Breast epithelium (tissue), 4 donors: ENCODE measurements at places on chromosomes 5 and 9.

- no peak for DNase-seq
Observed at GRCh38 chr5:117379521-117379920, 804.9 kb upstream of the SEMA6A start.

- no peak for DNase-seq
Observed at GRCh38 chr9:124303762-124304161, 46.0 kb downstream of the NEK6 start.

DNA sequence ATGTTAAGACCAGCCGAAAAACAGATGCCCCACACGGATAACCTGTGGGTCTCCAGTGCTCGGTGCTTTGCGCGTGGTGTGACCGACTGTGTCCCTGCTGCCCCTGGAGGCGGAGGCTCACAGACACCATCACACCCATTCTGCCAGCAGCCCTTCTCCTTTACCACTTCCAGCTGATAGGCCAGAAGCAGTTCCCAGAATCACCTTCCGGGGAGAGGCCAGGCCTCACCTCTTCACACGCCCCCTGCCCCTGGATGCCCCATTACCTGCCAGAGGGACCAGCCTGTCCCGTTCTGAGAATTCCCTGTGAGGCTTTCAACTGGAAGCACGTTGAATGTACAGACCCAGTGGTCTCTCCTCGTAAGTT is 21.6 kb upstream of the LRRC14B start:
- no peak for DNase-seq

DNA sequence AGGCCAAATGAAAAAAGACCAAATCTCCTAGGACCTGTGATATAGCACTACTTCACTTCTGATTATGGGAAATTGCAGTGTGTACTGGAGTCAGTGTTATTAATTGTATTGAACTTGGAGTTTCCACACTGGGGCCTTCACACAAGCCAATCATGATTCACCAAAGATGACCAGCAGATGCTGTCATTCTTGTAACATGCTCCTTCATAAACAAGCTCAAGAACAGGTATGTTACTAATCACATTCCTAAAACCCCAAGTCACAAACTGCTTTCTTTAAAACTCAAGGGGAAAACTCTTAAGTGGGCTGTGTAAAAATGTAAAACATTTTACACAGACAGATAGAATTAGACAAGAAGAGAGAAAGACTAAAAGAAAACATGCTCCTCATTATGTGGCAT is 5.6 kb downstream of the KLHL3 start:
- DNase-seq: no peak

DNA sequence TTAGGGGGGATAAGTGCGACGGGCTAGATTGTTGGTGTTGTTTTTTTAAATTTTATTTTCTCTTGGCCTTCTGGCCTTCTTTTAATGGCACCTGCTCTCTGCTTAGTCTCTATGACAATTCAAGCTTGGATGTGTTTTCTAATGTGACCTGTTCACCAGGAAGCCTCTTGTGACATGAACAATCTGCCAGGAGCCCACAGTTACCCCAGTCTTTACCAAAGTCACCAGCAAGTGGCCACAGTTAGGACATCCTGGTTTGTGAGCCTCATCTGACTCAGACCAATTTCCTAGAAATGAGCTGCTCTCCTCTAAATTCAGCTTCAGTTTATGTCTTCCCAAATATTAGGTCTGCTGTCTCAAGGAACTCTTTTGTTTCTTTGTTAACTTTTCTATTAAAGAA is 135.8 kb downstream of the TLE4 start:
- DNase-seq: no peak

DNA sequence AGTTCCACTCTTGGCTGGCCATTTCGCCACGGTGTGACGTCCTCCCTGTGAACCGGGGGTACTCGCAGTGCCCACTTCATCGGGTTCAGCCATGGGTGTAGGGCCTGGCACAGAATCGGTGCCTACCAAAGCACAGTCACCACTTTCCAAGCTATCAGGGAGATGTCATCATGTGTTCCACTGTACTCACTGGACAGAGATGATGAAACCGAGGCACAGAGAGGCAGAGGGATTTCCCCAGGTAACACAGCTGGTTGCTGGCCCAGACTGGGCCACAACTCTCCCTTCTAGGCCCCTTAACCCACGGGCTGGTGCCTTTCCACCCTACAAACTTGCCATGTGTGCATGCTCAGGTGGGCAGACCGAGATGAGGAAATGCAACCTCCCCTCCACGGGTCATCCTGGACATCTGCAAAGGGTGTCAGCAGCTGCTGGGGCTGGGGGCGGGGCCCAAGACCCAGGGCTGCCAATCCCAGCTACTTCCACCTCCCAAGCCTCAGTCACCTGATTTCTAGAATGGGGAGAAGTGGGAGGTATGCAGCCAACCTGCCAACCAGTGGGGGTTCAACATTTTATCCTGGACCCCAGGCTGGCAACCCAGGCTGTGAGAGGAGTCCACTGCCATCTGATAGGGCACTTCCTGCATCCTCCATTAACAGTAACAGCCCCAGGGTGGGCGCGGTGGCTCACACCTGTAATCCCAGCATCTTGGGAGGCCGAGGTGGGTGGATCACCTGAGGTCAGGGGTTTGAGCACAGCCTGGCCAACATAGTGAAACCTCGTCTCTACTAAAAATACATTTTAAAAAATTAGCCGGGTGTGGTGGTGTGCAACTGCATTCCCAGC is 893 bp upstream of the SH2D3C start:
- no peak for DNase-seq

DNA sequence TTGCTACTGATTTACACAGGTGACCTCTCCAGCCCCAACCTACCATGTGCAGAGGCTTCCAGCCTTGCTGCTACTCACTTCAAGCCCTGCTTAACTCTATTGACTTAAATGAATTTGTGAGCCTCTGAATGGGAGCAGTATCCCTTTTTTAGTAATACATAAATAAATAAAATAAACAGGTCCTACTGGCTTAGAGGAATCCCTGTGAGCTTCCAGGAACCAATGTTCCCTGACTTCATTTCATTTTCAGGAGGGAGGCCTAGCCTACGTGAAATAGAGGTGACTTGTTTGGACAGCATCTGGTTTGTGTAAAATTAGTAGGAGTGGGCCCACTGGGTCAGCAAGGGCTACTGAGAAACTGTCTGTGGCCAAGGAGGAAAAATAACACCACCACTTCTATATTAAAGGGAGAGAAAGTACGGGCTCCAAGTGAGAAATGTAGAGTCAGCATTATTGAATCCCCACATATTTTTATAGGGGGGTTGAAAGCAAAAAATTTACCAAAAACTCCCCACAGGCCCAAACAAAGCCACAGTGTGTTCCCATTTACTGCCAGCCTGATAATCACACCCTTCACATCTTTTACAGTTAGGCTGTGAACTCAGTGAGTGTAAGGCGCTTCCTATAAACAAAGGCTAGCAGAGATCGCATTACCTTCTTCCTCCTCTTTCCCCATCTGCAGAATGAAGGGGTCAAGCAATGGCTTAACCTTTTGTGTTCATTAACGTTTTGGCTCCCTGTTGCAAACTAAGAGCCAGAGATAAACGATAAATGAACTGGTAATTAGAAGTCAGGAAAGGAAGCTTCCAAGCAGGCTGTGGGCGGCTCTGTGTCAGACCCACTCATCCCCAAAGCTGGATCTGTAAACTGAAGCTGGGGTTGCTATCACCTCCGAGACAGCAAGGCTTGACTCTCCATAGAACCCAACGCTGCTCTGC is 138.8 kb upstream of the LIFR start:
- no peak for DNase-seq

- no peak for DNase-seq
Observed at GRCh38 chr5:66987126-66987525, 209.5 kb downstream of the CD180 start.

DNA sequence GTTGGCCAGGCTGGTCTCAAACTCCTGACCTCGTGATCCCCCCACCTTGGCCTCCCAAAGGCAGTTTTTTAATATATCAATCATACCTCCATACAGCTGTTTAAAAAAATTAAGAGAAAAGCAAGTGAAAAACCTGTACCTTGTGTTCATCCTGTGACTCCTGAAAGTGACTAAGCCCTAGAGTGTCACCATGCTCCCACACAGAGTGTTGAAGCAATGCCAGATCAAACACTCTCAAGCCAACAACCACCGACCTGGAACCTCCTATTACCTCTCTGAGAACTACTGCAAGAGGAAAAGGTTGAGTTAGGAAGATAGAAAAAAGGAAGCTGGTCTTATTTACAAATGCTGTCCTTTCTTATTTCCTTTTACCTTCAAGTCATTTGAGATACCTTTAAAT is 123.5 kb downstream of the RASEF start:
- DNase-seq: no peak

DNA sequence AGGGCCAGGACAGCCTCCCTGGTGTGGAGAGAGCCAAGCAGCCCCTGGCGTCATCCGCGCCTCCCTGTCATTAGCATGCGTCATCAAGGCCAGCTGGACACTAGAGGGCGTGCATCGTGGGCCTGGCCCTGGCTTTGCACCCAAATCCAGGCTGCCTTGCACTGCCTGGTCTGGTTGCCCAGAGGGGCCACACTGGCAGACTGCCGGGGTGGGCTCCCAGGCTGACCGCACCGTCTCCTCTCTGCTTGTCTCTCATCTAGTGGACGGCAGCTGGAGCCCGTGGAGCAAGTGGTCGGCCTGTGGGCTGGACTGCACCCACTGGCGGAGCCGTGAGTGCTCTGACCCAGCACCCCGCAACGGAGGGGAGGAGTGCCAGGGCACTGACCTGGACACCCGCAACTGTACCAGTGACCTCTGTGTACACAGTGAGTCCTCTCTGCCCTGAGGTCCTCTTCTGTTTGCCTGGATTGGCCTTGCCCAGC is 29.0 kb downstream of the HK3 start:
- no peak for DNase-seq

- no peak for DNase-seq
Observed at GRCh38 chr5:141846031-141846430, 32.2 kb downstream of the PCDH1 start.

DNA sequence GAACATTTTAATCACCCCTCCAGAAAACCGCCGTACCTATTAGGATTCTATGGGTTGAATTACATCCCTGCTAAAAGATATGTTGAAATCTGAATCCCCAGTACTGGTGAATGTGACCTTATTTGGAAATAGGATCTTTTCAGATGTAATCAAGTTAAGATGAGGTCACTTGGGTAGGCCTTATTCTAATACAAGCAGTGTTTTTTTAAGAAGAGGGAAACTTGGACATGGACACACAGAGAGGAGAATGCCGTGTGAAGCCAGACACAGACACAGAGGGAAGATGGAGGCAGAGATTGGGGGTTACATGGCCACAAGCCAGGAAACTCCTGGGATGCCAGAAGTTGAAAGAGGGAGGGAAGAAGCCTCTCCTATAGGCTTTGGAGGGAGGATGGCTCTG is 183.5 kb downstream of the GNA14 start:
- DNase-seq: no peak

GRCh38 chr9:750249-750967 is 91.1 kb upstream of the DMRT1 start:
- no peak for DNase-seq

DNA sequence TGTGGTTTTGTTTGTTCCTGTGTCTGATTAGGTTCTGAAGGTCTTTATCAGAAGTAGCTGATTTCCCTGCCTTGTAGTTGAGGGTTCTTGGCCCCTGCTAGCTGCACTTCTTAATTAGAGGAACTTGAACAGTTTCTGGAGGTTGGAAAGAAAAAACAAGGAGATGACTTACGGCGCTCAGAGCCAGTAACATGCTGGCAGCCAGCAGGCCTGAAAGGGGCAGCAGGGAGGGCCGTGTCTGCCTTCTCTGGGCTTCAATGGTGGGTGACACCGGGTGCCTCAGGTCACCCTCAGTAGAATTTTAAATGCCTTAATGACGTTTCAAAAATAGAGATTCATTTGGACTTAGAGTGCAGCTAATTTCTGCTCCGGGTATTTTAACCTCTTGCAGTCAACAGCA is 15.8 kb downstream of the UBE2QL1 start:
- DNase-seq: no peak

DNA sequence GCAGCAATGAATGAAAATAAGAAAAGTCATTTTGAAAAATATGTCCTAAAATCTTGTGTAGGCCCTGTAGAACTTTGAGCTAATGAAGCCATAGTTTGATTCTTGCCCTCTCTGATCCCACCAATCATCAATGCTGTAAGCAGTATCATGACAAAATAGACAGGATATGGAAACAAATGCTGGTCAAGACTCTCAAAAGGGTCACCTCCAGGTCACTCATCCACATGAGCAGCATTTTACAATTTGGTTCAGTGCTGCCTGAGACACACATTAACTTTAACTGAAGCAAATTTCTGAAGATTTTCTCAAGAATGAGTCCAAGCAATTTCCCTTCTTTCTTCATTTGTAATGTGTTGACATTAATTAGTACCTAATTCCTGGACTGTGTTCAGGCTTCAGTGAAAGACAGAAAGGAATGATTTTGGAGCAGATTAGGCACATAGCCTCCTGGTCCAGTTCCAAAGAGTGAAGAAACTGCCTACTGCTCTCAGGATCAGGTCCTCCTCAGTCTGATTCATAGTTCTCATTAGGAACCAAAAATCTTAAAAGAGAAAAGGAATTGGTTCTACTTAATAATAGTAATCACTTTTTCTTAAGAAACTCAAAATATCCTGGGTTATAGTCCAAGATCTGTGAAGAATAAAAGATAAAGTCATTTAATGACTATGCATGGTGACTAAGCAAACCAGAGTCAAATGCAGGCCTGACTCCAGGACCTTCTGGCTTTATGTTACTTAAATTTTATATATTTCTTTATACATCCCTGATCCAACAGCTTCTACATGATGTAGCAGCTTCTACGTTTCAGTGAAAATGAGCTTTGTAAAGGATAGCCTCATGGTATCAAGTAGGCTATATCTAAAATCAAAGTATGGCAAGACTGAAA is 192.1 kb upstream of the RGMB start:
- no peak for DNase-seq

- DNase-seq: no peak
Observed at GRCh38 chr5:160959804-160960203, 107.8 kb upstream of the ATP10B start.

- DNase-seq: no peak
Observed at GRCh38 chr9:89383030-89383720, 64.9 kb downstream of the SECISBP2 start.

DNA sequence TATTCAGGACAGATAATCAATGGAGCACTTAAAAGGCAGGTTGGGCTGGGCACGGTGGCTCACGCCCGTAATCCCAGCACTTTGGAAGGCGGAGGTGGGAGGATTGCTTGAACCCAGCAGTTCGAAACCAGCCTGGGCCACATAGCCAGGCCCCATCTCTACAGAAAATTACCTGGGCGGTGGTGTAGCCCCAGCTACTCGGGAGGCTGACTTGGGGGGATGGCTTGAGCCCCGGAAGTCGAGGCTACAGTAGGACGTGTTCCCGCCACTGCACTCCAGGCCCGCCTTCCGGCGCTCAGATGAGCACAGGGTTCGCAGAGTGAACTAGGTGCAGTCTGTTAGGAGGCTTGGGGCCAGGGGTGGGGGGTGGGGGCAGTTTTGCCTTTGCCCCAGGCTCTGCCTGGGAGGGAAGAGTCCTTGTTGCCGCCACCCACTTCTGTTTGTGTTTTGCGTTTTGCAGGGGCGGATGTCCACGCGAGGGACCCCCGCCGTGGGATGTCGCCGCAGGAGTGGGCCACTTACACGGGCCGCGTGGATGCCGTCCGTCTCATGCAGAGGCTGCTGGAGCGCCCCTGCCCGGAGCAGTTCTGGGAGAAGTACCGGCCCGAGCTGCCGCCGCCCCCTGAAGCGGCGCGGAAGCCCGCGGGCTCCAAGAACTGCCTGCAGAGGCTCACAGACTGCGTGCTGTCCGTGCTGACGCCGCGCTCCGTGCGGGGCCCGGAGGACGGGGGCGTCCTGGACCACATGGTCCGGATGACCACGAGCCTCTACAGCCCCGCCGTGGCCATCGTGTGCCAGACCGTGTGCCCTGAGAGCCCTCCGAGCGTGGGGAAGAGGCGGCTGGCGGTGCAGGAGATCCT is 85.2 kb downstream of the ANKRD33B start:
- no peak for DNase-seq
